ENCODE measurements at places on chromosomes 2 and 18.

- no peak for DNase-seq
These were observed 150.7 kb upstream of the KLF7 start for GRCh38 chr2:207316484-207316883.

- no peak for DNase-seq
These were observed 59.8 kb downstream of the DSEL start for GRCh38 chr18:67456711-67457110.

- no peak for DNase-seq
These were observed 254.9 kb upstream of the SIX3 start for GRCh38 chr2:44686561-44686960.

GRCh38 chr2:134262684-134263083, 8.8 kb downstream of the MGAT5 start:
- DNase-seq: no peak

DNA sequence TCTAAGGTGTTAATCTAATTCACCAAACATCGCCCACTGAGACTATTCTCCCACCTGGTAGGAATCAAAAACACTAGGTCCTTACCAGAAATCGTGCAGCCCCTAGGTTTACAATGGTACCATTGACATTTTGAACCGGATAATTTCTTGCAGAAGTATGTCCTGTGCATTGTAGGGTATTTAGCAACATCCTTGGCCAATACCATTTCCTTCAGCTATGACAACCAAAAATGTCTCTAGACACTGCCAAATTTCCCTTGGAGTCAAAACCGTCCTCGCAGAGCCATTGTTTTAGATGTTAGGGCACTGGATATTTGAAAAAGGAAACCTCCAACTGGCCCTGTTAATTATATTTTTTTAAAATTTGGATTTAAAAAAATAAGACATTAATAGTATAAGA, 3.8 kb downstream of the VPS54 start:
- no peak for DNase-seq

DNA sequence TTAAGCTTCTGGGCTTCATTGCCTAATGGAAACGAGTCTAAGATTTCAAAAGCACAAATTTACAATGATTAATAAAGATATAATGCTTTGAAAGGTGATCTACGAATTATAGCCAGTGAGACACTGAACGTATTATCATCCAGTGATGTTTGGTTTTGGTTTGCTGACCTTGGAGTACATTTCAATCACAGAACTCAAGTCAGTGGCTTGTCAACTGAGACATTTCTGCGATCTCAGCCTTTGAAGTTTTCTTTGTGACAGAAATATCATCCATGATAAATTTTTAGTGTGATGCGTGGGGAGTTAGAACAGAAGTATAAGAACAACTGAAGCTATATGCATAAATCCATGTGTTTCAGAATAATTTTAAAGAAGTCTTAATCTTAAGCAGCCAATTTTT, 263.8 kb downstream of the TCF4 start:
- DNase-seq: no peak

DNA sequence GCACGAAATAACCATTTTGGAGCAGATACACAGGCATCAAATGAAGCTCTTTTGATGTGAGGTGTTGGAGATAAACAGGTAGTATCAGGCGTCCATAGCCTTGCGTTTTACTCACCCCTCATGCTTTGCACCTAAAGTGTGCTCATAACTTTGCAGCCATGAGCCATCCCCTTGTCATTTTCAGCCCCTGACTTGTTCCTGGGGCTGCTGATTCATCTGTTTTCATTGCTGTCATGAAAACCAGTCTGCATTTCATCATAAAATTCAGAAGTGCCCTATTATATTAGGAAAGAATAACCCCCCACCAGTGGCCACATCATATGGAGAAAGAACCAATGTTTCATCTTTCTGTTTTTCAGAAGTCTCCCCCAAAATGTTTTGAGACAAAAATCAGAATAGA, 329.7 kb upstream of the NRP2 start:
- no peak for DNase-seq

- no peak for DNase-seq
These were observed 51.0 kb upstream of the KCNG2 start for GRCh38 chr18:79746730-79747129.

DNA sequence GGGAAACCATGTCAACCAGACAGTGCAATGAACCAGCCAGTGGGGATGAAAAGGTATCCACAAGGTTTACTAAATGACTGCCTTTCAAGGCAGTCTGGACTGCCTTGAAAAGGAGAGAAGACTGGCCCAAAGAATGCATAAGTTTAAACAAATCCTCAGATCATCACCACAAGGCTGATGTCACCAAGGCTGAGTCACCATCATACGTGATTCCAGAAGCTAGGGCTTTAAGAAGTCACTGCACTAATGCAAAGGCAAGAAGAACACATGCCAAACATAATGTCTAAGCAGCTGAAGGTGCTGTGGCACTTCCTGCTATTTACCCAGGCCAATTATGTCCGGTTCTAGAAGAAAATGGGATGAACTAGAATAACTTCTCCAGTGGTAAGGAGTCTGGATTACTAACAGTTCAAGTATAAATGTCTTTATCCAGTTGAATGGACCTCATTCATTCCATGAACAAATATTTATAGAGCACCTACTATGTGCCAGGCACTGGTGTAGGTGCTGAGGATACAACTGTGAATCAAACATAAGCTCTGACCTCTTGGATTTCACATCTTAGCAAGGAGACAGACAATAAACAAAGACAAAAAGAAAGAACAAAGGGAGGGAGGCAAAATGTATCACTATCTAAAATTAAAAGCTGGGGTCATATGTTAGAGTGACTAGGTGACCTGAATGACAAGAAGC, 37.6 kb upstream of the ONECUT2 start:
- no peak for DNase-seq

GRCh38 chr2:156339110-156339847, 6.8 kb upstream of the NR4A2 start:
- DNase-seq: no peak
